ENCODE measurements at places on chromosomes 2 and 18.

GRCh38 chr18:73666772-73667171 is 480.9 kb downstream of the FBXO15 start:
- DNase-seq, result no peak

GRCh38 chr18:34651586-34652369 is 58.3 kb upstream of the DTNA start:
- DNase-seq, result no peak

DNA sequence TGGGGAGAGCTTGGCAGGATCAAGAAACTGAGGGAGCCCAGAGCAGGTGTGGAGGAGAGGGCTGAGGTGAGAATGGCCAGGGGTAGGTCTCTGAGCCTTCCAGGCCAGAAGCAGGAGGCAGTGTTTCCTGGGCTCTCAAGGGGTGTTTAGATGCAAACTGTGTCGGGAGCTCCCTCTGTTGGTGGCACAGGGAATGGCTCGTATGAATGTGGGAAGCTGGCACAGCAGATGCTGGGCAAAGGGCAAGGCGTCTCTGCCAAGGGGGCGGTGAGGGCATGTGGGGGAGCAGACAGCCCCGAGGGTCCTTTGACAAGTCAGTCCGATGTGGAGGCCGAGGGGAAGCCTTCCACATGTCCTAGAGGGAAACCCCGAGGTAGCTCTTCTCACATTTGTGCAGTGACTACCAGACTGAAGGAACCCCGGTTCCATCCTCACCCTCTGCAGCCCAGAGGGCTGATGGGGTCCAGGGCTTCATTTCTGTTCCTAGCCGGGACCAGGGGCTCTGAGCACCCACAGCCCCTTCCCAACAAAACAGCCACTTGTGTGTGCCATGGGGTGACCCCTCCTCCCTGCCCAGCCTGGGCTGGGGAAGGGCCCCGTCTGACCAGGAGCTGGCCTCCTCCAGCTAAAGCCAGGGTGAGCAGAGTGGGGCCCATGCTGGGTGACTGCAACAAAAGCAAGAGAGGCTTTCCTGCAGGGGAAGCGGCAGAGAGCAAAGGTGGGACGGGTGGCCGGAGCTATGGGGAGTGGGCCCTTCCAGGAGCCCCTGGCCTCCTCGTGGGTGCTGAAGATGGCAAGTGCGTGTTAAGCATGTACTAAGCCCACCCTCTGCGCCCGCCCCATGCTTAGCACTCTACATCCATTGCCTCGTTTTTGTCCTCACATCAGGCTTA is 103.4 kb downstream of the SEPTIN10 start:
- peak; percentile 53 for DNase-seq

GRCh38 chr2:97998431-97999005 is 2.8 kb upstream of the TMEM131 start:
- no peak for DNase-seq

GRCh38 chr18:12749121-12749520 is 46.3 kb downstream of the PSMG2 start:
- no peak for DNase-seq

DNA sequence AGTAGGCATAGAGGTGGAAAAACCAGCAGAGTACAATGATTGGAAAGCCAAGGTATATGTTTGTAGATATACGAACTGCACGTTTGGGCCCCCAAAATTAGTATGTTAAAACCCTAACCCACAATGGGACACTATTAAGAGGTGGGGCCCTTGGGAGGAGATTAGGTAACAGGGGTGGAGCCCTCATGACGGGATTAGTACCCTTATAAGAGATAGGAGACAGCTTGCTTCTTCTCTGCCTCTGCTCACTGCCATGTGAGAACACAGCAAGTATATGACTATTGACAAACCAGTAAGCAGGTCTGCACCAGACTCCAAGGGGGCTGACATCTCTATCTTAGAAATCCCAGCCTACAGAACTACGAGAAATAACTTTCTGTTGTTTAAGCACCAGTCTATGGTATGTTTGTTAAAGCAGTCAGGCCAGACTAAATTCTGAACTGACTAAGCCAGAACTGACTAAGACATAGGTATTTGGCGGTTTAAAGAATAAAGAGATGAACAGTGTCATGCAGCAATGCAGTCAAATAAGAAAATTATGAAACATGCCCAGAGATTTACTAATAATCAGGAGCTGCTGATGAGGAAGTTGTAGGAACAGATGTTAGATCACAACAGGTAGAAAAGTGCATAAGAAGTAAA is 182.9 kb downstream of the DYM start:
- DNase-seq, result no peak

GRCh38 chr2:224136396-224136795 is 97.3 kb upstream of the SERPINE2 start:
- DNase-seq, result no peak

DNA sequence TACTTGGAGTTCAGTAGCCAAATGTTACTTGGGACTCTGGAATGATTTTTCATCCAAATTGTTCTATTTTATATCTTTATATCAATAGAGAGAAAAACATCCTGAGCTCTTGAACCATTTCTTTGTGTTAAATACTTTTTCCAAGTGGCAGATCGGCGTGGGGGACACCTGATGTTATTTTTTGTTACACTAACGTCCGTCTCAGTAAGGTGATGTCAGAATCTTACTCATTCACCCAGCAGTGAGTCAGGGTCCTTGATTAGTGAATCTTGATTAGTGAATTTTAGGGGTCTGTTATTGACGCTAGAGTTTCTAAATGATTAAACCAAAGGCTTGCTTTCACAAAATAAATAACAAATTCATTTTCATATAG is 1.7 kb downstream of the MIB1 start:
- DNase-seq, result no peak

DNA sequence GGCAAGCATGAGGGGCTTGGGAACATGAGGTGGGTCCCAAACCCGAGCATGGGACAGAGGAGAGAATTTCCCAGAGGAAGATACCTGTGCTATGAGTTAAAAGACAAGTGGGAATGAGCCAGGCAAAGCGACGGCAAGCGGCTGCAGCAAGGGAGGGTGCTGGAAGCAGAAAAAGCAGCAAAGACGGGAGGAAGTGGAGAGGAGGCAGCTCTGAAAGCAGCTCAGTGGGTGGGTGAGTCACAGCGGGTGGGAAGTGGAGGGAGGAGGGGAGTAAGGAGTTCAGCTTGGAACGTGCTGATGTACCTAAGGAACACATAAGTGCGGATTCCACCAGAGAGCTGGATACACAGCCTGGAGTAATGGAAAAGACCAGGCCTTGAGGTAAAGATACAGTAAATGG is 41.4 kb downstream of the THUMPD2 start:
- DNase-seq, result no peak

DNA sequence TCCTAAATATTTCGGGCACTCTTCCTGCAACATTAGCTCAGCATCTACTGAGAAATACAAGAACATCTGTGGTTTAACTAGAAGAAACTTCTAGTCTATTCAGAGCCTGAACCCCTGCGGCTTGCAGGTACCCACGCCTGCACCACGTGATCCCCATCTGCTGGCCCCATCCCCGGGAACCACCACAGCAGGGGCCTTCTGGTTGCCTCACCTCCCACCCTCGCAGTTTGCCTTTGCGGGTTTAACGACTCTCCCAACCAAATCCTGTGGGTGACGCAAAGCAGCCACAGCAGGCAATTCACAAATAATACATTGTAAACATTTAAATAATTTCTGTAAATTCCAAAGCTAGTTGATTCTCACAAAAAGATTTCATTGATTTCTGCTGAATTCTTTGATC is 90.2 kb upstream of the TMEM18 start:
- DNase-seq, result no peak

DNA sequence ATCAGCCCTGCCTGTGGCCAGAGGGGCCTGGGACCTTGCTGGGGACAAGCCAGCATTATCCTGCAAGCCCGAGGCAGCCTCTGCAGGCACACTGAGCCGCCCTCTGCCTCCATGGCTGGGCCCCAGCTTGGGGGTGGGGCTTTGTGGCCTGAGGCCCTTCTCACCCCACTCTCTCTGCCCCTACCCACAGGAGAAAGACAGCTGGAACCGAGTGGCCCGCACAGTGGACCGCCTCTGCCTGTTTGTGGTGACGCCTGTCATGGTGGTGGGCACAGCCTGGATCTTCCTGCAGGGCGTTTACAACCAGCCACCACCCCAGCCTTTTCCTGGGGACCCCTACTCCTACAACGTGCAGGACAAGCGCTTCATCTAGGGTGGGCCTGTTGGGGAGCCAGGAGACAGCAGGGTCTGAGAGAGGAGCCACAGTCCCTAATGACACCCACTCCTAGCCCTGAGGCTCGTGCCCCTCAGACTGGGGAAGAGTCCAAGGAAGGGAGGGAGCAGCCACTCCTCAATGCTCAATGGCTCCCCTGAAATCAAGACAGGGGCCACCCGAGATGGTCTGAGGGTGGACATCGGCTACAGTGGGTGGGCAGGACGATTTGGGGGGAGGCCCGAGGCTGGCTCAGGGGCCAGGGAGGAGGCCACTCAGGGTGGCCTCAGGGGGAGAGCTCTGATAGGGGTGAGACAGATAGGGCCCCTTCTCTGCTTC is 4.4 kb upstream of the CHRNG start:
- DNase-seq, result no peak

GRCh38 chr2:160928854-160929301 is 231.3 kb upstream of the TANK start:
- no peak for DNase-seq

- DNase-seq, result no peak
Observed at GRCh38 chr18:50461251-50461650, 86.4 kb downstream of the SKA1 start.

DNA sequence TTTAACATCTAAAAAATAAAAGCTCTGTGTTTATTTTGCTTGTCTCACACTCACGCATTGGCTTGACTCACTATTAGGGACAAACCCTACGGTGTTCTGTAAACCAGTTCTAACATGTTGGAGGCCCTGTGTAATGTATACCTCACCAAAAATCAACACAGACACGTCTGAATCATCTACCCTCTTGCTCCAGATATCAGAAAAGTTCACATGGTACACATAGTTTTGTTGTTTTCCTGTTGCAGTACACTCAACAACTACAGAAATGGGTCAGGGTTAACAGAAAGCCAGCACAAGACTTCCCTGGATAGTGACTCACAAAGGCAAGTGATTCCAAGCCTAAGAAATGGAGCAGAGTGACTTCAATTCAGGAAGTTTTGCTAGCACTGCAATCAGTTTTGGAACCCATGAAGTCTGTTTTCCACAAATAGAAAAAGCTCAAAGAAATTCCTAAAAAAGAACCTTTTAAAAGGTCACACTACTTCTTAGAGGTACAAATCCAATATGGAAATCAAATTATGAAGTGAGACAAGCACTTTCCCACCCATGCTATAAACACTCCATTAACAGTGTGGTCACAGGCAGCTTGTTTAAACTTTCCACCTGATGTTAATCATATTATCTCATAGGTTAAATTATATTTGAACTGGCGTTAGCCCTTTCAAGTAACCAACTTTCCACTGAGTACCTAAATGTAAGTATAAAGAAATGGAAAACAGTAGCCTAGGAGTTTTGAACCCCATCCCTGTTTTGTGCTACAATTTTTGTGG is 87.4 kb downstream of the GAREM1 start:
- no peak for DNase-seq

GRCh38 chr2:36626756-36627155 is 28.8 kb upstream of the FEZ2 start:
- no peak for DNase-seq

GRCh38 chr18:59265246-59265973 is 7.8 kb downstream of the RAX start:
- no peak for DNase-seq

DNA sequence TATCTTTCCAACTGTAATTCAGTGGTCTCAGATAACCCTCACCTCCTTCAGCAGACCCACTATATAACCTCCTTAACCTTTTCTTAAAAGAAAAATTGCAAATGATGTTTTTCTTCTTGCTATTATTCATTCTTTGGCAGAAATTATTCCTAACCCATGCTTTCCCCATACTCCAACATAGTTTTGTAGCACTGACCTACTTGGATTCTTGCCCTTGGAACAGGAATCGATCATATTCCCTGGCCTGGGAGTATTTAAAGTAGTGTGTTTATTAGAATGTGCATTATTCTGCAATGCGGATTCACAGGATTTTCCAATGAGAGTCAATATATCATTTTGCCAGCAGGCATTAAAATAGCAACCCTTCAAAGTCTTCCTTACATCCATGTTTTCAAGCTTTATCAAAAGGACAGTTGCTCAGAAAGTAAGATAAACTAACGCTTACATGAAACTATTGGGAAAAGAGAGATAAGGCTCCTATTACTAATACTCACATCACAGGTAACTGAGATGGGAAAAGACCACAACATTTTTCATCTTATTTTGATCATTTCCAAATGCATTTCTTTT is 37.4 kb downstream of the CHN1 start:
- DNase-seq, result no peak

DNA sequence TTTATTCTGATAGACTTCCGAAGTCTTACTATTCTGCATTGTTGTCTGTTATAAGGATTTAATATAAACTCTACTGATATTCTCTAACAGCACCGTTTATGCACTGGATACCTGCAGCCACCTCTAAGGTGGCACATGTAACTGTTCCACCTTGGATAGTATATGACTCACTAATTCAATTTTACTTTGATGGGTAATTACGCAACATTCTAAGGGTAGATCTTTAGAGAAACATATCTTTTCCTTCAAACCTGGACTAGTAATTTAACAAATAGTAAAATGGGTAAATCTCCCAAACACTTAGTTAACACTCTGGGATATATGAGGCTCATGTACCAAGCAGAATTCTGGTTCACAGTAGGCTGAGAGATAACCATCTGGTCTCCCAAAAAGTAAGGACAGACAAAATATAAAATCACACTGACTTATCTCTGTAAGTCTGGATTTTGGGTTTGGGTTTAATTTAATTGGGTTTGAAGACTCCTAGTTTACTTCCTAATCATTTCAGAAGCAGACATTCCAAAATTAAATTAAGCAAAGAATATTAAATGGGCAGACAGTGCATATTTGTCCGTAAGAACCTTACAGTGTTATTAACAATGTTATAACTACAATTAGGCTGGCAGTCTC is 414.8 kb downstream of the TGIF1 start:
- no peak for DNase-seq

DNA sequence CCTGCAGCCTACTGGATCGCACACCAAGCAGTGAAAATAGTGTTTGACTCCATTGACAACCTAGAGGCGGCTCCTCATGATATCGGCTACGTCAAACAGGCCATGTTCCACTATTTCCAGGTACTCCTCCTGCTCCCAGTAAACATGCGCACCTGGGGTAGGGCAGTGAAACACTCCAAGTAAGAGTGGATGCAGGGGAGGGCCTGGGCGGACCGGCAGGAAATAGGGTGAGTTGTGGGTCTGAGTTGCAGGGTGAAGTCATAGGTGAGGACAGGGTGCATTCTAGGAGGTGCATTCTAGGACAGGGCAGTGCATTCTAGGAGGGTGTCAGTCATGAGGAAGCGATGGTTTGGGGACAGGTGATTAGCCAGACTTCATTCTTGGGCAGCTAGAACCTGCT is 5.0 kb downstream of the NAGK start:
- no peak for DNase-seq

DNA sequence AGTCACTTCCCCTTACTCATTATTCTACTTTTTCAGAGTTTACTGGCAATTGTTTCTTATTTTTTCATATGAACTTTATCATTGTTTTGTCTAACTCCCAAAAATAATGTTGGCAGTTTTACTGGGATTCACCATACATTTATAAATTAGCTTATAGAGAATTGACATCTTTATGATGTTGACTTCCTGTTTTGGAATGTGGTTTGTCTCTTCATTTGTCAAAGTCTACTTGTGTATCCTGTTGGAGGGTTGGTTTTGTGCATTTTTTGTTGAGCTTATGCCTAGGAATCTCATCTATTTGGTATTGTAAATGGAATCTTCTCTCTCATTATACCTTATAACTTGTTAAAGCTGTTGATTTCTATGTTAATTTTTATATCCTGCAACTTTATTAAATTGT is 16.4 kb downstream of the EPC2 start:
- DNase-seq, result no peak

All from stimulated activated CD8-positive, alpha-beta memory T cell treated with anti-CD3 and anti-CD28 coated beads, Interleukin-2, amount 100 ng/mL, for 1 hour (primary cell).